ENCODE measurements at places on chromosomes 7 and 10.

DNA sequence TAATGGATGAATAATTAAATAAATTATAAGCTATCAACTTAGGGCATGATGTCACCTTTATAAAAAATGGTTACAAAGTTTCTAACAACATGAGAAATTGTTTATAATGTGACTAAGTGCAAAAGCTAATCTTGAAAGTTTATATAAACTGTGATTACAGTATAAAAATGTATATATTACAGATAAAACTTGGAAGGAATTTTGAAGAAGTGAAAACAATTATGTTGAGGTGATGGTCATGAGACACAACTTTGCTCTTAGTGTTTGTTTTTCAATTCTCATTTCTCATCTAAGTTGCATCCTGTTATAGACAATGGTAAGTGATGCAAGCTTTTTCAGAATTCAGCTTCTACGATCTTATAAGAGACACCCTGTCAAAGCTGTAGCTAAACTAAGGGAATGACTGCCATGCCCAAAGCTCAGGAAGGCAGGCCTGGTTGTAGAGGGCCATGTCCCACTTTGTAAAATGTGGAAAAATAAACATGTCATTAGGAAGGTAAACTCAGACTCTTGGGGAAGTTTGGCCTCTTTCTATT is 23.9 kb downstream of the MACC1 start:
- DNase-seq: no peak

GRCh38 chr10:68053553-68053952 is 21.5 kb downstream of the HERC4 start:
- DNase-seq: peak; percentile 39

DNA sequence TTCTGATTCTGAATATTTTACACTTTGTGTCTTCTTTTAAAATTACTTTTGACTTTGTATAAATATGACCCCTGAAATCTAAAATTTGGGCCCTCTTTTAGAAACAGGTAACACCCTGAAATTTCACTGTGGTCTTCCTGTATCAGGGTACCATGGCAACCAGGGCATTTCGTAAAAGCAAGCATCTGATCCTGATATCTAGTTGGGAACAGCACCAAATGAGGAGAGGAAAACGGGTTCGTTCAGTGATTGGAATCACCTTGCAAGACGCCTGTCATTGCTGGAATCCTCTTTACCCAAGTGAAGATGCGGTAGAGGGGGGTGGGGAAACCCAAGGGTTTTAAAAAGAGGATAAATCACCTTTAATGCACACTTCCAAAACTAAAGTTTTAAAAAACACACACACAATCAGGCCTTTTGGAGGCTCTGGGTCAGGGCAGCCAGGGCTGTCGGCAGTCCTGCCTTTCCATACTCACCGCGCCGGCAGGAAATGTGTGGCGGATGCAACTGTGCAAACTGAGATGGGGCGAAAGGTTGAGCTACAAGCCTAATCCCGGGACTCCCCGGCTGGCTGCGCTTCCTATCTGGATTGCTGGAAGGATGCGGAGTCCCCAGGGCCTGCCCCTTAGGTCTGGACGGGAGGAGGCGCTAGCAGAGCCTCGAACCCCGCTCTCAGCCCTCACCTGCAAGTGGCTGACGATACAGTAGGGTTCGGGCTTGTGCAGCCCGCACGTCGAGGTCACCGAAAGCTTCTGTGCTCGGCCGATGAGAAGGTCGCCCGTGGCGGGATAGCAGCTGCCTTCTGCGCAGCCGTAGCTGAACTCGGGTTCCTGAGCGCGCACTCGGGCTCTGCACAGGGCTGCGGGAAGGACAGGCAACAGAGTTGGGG is 1.8 kb downstream of the LAMB1 start:
- peak; percentile 63 for DNase-seq

GRCh38 chr7:14988941-14989340 is 86.4 kb upstream of the DGKB start:
- peak; percentile 53 for DNase-seq

GRCh38 chr7:141369422-141369821 is 181.8 kb upstream of the AGK start:
- DNase-seq: no peak

DNA sequence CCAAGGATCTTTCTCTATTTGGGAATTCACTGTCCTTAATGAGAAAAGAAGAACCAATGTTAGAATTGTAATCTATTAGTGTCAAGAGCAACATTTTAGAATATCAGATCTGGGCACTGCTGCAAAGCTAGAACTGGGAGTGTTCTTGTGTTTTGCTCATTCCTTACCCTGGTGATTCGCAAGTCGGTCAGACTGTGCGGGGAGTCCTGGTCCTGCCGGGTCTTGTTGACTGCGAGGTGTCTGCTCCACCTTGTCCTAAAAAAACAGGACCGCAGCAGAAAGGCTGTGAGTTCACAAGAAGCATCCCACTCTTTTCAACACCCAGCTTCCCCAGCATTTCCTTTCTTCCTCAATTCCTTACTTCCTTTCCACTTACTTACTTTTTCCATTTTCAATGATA is 79.0 kb downstream of the GRB10 start:
- DNase-seq: no peak

- DNase-seq: peak; percentile 73
Measured at GRCh38 chr7:90262438-90262837, 17.5 kb downstream of the CFAP69 start.

DNA sequence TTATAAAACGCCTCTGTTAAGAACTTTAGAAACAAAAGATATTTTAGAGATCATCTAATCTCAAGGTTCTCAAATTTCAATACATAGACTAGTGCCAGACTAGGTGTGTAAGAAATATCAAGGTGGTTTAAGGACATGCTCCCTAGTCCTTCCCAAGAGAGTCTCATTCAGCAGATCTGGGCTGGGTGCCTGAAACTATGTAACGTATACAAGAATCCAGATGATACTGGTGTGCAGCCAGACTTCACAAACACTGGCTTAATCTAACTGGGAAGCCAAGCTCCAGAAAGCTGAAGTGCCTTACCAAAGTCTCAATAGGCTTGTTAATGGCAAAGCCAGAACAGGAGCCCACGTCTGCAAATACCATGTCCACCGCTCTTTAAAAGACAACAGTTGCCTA is 105.0 kb upstream of the AMPH start:
- DNase-seq: no peak

DNA sequence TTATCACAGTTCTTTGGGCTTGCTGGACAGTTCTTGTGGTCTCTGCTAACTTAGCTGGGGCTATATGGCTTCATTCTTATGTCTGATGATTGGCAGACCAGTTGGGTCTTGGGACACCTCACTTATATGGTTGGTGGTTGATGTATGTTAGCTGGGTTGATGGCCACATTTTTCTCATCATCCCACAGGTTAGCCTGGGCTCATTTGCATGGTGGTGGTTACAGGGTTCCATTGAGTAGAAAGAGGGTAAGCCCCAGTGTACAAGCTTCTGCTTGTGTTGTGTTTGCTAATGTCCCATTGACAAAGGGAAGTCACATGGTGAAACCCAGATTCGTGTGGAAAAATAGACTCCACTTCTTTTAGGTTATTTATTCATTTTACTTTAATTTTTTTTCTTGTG is 40.6 kb downstream of the TMEM60 start:
- DNase-seq: no peak

GRCh38 chr10:32004161-32004591 is 52.0 kb downstream of the KIF5B start:
- DNase-seq: peak; percentile 20

DNA sequence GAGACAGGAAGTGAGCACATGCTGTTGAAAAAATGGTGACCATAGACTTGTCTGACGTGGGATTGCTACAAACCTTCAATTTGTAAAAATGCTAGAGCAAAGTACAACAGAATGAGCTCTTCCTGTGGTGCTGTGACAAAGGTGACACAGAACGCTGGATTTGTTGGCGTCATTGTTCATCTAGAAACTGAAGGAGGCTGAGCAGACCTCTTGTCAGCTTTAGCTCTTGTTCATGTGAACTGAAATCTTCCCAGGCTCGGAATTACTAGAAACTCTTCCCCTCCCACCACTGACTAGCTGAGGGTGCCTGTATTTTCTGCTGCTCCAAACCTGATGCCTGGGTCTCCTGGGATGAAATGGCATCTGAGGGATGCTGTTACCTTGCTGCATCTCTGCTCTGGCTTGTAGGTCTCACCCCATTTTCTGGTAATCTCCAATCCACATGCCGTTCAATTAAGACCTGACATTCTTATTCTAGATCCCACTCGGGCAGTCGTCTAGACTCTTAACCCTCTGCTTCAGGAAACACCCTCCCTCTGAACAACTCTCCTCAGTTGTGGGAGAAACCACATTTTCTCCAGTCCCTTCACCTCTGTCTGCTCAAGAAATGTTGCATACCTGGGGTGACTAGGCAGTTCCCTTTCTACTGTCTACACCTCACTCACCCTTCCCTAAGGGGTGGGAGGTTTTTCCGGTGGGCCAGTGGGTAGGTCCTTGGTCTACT is 349.3 kb downstream of the CXCL12 start:
- no peak for DNase-seq

DNA sequence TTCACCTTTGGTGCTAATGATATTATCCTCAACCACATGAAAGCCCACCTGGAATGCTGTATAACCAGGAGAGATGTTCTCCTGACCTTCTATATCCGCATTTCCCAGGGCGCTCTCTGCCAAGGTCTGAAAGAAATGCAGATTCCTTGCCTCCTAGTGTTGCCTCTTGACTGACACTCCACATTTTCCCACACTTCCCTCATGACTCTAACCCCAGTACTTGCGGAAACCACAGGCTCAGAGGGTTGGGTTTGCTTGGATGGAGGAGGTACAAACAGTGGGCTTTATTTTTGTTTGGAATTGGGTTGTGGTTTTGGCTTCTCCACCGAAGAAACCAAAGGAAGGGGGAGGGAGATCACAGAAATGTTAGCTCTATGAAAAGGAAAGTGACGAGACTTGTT is 222.9 kb upstream of the CELF2 start:
- DNase-seq: no peak

DNA sequence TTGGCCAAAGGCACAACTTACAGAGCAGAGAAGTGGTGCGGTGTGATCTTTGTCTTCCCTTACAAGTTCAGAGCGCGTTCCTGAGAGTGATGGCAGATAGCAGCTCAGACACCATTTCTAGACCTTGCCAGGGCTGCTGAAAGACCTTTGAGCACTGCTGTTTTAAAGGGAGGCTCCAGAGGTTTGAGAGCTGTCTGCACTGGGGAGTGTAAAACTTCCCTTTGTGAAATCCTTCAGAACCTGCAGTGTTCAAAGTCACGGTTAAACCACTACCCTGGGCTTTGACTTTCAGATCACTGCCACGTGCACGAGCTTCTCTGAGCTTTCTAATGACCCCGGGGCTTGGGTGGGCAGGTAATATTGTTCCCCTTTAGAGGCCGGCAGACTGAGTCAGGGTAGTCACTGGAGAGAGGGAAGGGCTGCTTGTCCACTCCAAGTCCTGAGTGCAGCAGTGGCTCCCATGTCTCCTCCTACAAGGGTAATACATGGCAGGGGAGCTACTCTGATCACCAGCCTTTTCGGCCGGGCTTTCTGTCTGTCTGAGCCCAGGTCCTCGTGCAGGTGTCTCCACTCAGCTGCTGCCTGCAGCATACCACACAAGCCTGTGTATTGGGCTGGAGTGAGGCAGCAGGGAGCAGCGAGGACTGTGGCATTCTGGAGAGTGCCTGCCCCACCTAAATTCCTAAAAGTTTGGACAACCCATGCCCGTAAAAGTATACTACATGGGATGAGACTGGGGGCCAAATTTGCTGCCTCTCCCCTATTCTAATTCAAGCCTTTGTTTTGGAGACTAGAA is 63.3 kb downstream of the ZMIZ1 start:
- DNase-seq: no peak

GRCh38 chr10:114397651-114398145 is 6.6 kb downstream of the AFAP1L2 start:
- DNase-seq: peak; percentile 10

GRCh38 chr10:16527452-16527851 is 5.8 kb upstream of the C1QL3 start:
- DNase-seq: no peak

- no peak for DNase-seq
Measured at GRCh38 chr7:380139-380485, 90.1 kb downstream of the FOXL3 start.

DNA sequence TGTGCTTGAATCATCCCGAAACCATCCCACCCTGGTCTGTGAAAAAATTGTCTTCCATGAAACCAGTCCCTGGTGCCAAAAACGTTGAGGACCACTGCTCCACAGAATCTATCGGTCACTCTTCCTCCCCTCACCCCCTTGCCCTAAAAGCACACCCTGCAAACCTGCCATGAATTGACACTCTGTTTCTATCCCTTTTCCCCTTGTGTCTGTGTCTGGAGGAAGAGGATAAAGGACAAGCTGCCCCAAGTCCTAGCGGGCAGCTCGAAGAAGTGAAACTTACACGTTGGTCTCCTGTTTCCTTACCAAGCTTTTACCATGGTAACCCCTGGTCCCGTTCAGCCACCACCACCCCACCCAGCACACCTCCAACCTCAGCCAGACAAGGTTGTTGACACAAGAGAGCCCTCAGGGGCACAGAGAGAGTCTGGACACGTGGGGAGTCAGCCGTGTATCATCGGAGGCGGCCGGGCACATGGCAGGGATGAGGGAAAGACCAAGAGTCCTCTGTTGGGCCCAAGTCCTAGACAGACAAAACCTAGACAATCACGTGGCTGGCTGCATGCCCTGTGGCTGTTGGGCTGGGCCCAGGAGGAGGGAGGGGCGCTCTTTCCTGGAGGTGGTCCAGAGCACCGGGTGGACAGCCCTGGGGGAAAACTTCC is 784 bp upstream of the SERPINE1 start:
- peak; percentile 84 for DNase-seq

DNA sequence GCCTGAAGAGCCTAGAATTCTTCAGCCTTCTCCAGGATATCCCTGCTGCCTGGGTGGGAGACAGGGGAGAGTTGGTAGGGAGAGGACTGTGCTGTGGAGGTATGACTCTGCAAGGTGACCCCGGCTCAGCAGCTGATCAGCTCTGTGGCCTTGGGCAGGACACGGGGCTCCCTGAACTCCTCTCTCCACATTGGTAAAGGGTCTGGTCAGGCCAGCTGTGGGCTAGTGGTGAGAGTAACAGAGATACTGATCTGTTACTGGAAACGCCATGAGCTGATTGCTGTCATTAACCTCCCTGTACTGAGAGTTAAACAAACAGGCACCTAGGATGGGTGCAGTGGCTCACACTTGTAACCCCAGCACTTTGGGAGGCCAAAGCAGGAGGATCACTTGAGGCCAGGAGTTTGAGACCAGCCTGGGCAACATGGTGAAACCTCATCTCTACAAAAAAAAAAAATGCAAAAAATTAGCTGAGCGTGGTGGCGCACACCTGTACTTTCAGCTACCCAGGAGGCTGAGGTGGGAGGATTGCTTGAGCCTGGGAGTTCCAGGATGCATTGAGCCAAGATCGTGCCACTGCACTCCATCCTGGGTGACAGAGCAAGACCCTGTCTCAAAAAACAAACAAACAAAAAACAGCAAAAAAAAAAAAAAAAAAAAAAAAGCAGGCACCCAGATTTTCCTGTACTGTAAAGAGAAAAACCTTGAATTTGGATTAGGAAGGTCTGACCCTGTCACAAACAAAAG is 151.5 kb downstream of the CUX1 start:
- no peak for DNase-seq

DNA sequence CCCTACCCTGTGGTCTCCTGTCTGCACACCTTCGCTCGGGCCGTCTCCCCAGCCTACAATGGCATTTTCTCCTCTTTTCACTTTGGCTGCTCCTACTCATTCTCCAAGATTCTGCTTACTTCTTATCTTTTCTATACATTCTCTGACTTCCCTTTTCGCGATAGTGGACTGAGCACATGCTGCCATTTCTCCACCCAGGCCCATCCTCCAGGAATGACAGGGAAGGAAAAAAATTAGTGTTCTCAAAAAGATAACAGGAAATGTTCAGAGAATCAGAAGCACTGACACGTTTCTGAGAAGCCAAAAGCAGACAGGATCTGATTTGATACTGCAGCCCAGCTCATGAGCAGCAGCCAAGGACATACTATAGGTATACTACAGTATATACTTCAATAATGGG is 6.4 kb upstream of the ANXA11 start:
- no peak for DNase-seq

- DNase-seq: no peak
Measured at GRCh38 chr10:34795334-34795733, 19.8 kb downstream of the PARD3 start.
